ENCODE measurements at places on chromosomes 13 and 19. TPM values are rescaled to one million over a fixed set of nuclear protein-coding genes. Genes with fewer than 3 reads are reported as not detected.

The CLEC17A gene
- total RNA-seq: not detected

The MBD3L3 gene
- not detected for total RNA-seq

The WASF3 gene
- total RNA-seq: 19.3 TPM

The KIRREL2 gene
- 0.15 TPM for total RNA-seq

- DNase-seq: no peak
These were observed 13.2 kb downstream of the NUCB1 start for GRCh38 chr19:48913114-48913889.

DNA sequence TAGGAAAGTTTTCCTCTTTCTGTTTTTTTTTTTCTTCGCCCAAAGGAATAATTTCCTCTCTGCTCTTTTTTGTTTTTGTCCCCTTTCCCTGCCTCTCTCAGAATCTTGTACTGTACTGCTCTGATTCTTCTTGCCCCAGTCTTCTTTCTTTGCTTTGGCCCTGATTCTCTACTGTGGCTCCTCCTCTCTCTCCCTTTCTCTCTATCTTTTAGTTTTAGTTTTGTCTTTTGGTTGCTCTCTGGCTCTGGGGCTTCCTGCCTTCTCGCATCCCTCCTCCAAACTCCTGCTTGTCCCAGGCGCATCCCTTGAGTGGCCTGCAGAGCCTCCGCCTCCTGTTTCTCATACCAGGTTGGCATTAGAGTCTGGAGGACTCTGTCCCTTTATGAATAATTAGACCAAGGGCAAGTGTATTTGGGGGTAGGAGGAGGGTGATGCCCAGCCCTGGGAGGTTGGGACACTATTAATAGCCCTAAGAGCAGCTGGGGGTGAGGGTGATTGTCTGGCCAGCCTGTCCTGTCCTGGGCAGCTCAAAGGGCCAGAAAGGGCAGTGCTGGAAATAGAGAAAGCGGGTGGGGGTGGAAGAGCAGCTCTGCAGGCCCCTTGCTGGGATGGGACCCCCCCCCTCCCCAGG is 39.1 kb downstream of the LYL1 start:
- no peak for DNase-seq

DNA sequence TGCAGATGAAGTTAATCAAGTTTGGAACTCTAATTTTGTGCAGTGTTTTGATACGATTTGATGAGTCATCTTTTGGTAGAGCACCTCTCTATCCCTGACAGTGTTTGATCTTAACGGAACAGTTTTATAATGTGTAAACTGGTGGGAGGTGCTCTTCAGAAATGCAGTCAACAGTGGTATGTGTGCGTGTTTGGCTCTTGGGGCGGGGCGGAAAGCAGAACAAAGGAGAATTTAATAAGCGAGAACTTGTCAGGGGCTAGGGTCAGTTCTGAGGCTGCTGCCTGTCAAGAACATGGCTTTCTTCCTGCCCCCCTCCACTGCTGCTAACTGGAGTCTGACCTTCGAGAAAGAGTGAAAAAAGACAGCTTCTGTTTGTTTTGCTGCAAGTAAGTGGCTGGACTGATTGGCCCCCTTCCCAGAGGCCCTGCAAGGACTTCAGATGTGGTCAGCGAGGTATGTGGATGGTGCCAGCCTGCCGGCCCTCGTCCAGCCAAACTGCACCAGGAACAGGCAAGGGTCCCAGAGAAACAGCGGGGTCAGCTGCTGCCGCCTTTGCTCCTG is 40.8 kb downstream of the BBC3 start:
- DNase-seq: peak; percentile 48

GRCh38 chr13:106772006-106772601 is 204.2 kb upstream of the ARGLU1 start:
- DNase-seq: no peak

- no peak for DNase-seq
These were observed 7.4 kb downstream of the ARHGAP35 start for GRCh38 chr19:46868025-46868802.

- no peak for DNase-seq
These were observed 4.8 kb upstream of the SDHAF1 start for GRCh38 chr19:35990156-35990555.

GRCh38 chr19:2255112-2255845 is 938 bp downstream of the JSRP1 start:
- no peak for DNase-seq

DNA sequence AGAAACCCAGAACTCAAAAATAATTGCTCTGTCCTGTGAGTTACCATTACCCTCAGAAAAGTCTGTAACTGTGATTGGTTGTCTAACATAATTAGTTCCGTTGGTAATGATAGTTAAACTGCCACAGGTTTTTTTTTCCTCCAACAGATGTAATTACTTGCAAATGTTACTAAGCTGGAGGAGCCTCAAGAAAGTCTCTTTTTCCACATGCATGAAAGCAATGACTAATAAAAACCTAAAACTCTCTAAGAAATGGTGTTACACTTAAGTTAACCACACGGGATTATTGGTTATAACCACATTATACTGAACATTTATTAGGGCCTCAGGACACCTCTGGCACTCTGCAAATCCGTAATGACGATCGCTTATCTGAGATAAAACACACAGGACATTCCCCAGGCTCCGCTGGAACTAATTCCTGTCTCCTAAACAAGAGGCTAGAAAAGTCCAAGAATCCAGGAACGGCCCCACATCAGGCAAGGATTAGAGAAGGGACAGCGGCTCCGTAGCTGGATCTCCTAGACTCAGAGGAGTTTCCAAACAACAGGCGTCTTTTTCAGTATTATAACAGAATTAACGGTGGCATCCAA is 753 bp downstream of the ZNF235 start:
- DNase-seq: no peak

- no peak for DNase-seq
These were observed 1.6 kb downstream of the LINGO3 start for GRCh38 chr19:2306281-2306806.

DNA sequence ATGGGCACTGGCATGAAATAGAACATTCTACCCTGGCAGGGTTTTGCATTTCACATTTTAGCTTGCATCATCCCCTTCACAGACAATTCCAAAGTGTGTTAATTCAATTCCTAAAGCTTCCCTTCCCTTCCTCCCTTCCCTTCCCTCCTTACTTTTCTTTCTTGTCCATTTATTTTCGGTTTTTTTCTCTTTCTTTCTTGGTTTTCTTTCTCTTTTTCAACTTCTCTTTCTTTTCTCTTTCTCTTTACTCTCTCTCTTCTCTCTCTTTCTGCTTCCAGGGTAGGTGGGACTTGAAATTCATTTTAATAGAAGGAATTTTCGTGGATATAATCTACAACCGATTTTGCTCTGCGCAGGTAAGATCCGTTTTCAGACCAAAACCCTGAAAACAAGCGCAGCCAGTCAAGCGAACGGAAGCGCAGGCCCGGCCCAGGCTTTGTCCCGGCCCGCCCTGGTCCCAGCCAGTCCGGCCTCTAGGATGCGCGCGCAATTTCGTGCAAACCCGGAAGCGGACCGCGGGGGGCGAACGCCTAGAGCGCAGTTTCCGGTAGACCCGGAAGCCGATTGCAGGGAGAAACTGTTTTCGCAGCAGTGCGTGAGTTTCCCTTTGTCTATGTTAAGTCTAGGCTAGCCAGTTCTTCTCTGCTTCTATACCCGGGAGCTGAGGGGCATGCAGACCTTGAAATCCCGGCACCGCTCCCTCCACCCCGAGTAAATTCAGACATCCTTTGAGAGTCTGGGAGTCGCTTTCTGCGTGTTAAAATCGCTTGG is at the start of gene ZNF528:
Gene ZNF528, plus strand, starts transcription at position 540 of the 771 bp plus-strand sequence. CDS start 4,165 bp downstream, outside the sequence.
- DNase-seq: peak; percentile 84

- DNase-seq: no peak
These were observed 39.1 kb upstream of the TFDP1 start for GRCh38 chr13:113545455-113545930.

DNA sequence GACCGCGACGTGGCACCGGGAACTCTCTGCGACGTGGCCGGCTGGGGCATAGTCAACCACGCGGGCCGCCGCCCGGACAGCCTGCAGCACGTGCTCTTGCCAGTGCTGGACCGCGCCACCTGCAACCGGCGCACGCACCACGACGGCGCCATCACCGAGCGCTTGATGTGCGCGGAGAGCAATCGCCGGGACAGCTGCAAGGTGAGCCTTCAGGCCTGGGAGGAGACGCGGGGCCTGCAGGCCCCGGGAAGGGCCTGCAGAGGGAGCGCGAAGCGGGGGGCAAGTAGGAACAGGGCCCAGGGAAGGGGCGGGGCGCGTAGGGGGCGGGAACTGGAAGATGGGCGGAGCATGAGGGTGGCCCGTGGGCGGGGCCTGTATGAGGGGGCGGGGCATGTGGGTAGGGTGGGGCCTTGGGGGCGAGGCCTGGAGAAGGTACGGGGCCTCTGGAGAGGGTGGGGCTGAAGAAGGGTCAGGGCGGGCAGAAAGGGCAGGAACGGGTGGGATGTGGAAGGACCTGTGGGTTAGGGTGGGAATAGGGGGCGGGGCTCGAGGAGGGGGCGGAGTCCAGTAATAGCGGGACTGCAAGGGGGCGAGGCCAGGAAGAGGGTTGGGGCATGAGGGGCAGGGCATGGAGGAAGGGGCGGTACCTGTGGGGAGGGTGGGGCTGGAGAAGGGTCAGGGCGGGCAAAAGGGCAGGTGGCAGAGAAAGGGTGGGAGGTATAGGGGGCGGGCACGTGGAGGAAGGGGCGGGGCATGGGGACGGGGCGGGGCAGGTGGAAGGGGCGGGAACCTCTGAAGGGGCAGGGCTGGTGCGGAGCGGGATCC is 2.5 kb downstream of the CFD start:
- no peak for DNase-seq

DNA sequence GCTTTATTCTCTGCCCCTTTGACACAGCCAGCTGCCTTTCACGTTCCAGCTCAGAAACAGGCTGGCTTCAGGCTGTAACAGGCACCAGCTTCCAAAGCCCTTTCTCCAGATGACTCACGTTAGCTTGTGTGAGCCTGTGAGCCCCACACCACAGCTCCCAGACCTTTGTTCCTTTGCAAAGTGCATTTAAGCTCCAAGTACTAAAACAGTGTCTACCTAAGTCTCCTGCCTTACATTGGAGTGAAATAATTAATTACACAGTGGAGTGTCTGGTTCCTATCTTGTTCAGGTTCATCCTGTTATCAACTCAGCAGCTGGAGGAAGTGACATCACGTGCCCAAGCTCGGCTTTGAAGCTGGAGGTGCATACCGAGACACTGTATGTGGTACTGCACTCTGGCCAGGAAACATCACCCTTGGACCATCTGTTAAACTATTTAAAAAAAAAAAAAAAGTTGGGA is 475.8 kb downstream of the FOXO1 start:
- DNase-seq: peak; percentile 75

GRCh38 chr19:28881616-28882015 is 331.3 kb downstream of the UQCRFS1 start:
- DNase-seq: no peak

DNA sequence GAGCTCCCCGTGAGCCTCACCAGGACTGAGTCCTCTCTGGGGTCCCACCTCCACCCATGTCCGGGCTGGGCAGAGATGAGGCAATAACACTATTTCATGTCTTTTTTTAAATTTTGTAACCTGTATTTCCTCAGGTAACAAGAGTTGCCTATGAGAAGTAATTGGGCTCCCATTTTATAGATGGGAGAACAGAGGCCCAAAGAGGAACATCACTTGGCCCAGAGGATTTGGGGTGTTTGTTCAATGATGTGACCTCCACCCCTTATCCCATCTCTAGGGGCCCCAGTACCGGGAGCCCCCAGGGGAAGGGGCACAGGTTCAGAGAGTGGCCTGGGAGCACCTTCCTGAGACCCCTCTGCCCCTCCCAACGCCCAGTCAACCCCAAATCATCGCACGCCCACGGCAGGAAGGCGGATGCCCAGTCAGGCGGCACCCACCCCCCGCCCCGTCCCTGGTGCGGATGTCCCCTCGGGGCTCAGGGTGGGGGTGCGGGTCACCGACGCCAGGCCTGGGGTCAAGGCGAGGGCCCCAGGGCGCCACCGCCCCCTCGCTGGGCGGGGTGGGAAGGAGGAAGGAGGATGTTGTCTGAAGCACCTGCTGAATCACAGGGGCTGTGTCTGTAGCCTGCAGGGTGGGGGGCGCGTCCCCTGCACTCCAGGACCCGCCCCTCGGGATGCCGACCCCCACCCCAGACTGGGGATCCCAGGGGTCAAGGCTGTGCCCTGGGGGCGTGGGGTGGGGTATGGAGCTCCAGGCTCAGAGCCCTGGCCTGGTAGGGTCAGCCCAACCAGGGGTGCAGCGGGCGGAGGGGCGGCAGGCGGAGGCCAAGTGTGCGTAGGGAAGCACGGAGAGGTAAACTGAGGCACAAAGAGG is 9.0 kb upstream of the CIRBP start:
- DNase-seq: no peak

- DNase-seq: no peak
These were observed at the start of gene CELF5 for GRCh38 chr19:3224346-3225168. Gene CELF5, plus strand, starts transcription at chr19:3224661. Its CDS starts 79 bp downstream, at chr19:3224740.

GRCh38 chr13:32731576-32731975 is 145.3 kb downstream of the PDS5B start:
- DNase-seq: no peak

GRCh38 chr13:57996717-57997116 is 365.2 kb downstream of the PCDH17 start:
- no peak for DNase-seq

DNA sequence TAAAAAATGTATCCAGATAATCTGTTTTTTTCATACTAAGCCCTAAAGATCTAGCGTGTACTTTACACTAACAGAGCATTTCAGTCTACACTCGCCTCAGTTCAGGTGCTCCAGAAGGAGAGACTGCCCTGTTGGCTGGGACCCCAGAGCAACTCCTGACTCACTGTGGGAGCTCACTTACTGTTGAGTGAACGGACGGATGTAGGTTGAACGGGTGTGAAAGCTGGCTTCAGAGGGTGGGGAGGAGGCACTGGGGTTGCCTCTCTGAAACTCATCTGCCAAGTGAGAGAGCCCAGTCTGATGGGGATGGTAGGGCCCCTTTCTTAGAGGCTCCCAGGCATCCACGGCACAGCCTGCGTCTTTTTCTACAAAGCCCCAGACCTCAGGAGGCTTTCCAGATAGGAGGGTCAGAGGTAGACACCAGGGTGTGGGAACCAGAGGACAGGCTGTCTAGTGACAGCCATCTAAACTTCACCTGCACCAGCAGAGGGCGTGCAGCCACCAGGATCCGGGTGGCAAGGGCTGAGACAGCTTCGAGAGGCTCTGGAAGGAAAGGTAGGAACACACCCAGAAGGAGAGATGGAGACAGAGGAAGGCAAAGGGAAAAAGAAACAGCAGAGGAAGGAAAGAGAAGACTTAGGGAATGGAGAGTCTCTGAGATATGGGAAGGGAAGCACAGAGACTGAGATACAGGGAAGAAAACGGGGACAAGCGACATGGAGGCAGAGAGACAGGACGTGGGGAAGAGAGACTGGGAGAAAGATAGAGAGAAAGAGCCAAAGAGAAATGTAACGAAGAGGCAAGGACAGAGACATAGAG is 3.7 kb downstream of the KASH5 start:
- DNase-seq: peak; percentile 70

GRCh38 chr13:40175639-40176038 is 490.8 kb downstream of the FOXO1 start:
- DNase-seq: no peak

- no peak for DNase-seq
These were observed 77.6 kb downstream of the LRCH1 start for GRCh38 chr13:46630431-46631178.

DNA sequence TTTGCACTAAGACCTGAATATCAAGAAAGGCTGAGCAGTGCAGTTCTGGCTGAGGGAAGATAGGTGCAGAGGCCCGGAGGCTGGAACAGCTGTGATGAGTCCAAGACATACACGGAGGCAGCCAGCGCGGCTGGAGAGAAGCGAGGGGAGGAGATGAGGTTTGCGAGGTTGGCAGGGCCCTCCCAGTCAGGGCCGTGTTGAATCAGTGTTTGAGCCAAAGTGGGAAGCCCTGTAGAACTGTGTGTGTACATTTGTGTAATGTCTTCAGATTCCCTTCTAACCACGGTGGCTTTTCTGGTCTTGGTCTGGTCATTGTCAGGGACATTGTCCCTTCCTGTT is 34.9 kb downstream of the PAK4 start:
- peak; percentile 94 for DNase-seq
